ENCODE measurements at places on chromosomes 4 and X.

GRCh38 chrX:112961981-112962380 lies 121.3 kb upstream of the AMOT start:
- DNase-seq, result no peak

GRCh38 chrX:18721683-18722499 lies 14.4 kb downstream of the PPEF1 start:
- no peak for DNase-seq

- DNase-seq, result no peak
Observed at GRCh38 chr4:175307326-175307725, 389.2 kb downstream of the ADAM29 start.

- no peak for DNase-seq
Observed at GRCh38 chr4:41573502-41574001, 35.6 kb downstream of the LIMCH1 start.

- DNase-seq, result no peak
Observed at GRCh38 chr4:13484749-13485221, 645 bp upstream of the RAB28 start.

Data from stimulated activated CD8-positive, alpha-beta memory T cell treated with anti-CD3 and anti-CD28 coated beads, Interleukin-15, amount 100 ng/mL, for 24 hours (primary cell).